CD4-positive, alpha-beta T cell (primary cell): ENCODE measurements at places on chromosomes 1 and 21.

- no peak overlapping the region for H3K4me3 ChIP-seq
- H3K36me3 ChIP-seq = no peaks in the 10 kb centered on the region
- H3K27me3 ChIP-seq = no peaks in the 10 kb centered on the region
- DNase-seq = no peak
These were observed 47.5 kb upstream of the EEIG2 start for GRCh38 chr1:108512239-108513043.

DNA sequence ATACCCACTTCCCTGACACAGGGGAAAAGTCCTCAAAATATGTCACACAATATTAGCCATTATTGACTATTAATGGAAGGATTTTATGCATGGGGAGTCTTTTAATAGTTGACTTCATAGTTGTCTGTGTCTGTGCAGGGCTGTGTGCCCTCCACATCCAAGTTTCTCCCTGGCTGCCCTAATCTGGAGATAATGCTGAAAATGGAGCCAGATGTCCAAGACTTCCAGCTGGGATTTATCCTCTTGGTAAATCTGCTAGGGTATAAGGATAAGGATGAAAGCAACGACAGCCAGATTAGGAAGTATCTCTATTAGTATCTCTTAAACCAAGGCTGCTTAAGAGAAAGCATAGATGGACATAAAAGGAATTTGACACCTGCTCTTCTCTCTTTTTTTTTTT is 42.1 kb downstream of the CDK18 start:
- H3K36me3 ChIP-seq = no peaks in the 10 kb centered on the region
- H3K4me3 ChIP-seq = no peak overlapping the region
- no peak for DNase-seq
- H3K27me3 ChIP-seq = peaks cover 17% of the 10 kb centered on the region
- H3K4me1 ChIP-seq = peaks cover 9% of the 10 kb centered on the region

DNA sequence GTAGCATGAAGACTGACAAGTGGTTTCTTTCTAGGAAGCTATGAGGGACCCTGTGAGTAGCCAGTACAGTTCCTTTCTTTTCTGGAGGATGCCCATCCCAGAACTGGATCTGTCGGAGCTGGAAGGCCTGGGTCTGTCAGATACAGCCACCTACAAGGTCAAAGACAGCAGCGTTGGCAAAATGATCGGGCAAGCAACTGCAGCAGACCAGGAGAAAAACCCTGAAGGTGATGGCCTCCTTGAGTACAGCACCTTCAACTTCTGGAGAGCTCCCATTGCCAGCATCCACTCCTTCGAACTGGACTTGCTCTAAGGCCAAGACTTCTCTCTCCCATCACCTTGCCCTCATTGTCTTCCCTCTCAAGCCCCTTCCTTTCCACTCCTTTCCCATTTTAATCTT is 3.4 kb upstream of the GABPB2 start:
- H3K4me1 ChIP-seq = peaks cover 21% of the 10 kb centered on the region
- no peak overlapping the region for H3K4me3 ChIP-seq
- no peaks in the 10 kb centered on the region for H3K36me3 ChIP-seq
- no peak for DNase-seq

DNA sequence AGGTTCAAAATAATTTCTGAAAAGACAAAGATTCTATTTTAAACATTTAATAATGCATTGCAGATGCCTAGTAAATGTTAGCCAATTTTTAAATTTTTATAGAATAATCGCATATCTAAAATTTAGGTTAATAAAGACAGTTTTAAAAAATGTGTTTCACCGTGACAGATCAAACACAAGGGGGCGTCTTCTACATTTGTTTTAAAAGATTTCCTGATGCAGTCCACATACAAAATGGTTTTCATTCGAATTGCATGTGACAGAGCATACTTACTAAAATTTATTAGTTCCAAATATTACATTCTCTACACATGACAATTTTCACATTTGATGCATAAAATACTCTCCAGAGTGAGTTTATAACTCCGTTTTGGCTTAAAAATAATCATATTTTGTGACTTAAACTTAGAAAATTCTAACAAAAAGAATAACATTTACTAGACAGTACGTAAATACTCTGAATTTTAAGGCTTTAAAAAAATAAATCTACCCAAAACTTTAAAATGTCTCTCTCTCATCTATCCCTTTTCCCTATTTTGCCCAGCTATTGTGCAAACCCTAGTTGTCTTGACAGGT is 75.5 kb downstream of the ADAMTS1 start:
- no peaks in the 10 kb centered on the region for H3K27me3 ChIP-seq
- H3K4me3 ChIP-seq = no peak overlapping the region
- no peaks in the 10 kb centered on the region for H3K36me3 ChIP-seq
- DNase-seq = no peak
- no peaks in the 10 kb centered on the region for H3K4me1 ChIP-seq

DNA sequence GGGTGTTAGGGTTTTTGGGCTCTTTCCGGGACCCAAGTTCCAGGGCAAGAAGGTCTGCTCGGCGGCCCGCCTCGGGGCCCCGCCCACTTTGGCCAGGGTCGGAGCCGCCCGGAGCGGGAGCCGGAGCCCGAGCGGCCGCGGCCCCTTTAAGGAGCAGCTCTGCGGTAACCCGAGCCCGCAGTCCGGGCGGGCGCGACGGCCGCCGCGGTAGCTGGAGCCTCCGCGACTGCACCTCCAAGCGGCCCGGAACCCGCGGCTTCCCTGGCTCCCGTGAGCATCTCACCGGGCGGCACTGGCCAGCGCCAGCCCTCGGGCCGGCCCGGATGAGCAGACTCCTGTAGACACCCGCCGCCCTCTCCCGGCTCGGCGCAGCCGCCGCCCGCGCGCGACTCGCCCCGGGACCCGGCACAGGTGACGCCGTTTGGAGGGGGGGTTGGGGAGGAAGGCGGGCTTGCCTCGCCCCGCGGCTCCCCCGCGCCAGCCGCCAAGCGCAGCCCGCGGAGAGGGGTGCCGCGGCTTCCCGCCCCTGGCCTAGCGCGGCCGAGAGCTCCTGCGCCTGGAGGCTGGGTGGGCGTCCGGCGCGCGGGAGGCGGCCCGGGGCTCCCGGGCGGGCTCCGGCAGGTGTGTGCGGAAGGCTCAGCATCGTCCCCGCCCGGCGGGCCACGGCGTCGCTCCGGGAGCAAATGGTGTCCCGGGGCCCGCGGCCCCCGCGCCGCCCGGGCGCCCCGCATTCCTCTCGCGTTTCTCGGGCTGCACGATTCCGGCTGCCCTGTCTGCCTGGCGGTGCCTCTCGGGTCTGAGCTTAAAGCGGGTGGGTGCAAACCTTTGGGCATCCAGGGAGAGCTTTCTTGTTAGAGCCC is at the start of gene TLCD4:
TSS of gene TLCD4 (plus strand) at position 149 of the 860 bp plus-strand sequence. CDS start 26,547 bp downstream, outside the sequence.
- H3K4me1 ChIP-seq = peaks cover 12% of the 10 kb centered on the region
- H3K27me3 ChIP-seq = peaks cover 32% of the 10 kb centered on the region
- no peak within 1 kb of the TSS for H3K27ac ChIP-seq

- DNase-seq = no peak
- H3K27me3 ChIP-seq = no peaks in the 10 kb centered on the region
- peaks cover 5% of the 10 kb centered on the region for H3K36me3 ChIP-seq
- H3K27ac ChIP-seq = no peak overlapping the region
- H3K4me1 ChIP-seq = no peaks in the 10 kb centered on the region
These were observed 62.1 kb downstream of the ST3GAL3 start for GRCh38 chr1:43769350-43769908.
